NB4 (cell line): ENCODE measurements at places on chromosomes 6 and 20.

- DNase-seq = no peak
Measured at GRCh38 chr6:113709936-113710509, 147.1 kb upstream of the MARCKS start.

DNA sequence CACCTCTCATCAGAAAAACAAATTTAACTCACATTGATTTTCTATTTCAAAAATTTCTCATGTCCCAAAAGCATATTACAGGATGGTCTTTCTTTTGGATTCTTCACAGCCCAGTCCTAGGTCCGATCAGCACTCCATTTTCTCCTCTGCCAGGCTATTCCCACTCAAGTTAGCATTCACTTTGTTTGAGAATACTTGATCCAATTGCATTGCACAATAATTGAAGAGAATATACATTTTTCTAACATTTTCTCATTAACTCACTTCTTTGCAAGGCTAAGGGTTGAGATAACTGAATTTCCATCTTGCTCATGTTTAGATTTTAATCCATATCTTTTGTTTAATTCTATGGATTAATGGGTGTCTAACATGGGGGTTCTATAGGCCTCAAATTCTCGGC lies 716.1 kb downstream of the QKI start:
- DNase-seq = no peak

DNA sequence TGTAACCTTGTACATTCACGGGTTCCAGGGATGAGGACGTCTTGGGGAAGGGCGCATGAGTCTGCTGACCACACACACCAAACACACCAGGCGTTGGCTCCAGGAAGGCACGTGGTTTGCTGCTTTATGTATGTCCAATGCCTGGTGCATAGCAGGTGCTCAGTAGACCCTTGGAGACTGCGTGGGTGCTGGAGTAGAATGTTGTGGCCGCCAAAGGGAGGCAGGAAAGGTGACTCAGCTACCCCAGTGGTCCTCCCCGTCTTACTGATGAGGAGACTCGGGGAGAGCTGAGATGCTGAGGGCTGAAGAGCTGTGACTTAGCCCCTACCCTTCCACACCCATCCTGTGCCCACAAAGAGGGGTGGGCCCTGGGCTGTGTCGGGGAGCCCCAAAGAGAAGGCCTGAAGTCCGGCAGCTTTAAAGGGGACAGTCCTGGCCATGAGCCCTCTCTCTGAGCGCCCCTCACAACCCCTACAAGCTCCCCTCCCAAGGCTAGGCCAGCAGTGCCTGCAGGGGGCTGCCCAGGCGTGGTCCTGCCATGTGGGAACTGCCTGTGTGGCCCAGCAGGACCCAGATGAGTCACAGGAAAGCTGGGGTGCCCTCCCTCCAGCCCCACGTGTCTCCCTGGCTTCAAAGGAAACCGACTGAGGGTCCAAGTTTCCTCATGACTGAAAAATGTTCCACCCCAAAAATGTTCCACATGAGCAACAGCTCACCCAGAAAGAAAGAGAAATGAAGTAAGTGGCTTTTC lies 28.0 kb upstream of the PTGIS start:
- peak; percentile 93 for DNase-seq

- no peak for DNase-seq
Measured at GRCh38 chr6:69422475-69422874, 374.3 kb downstream of the LMBRD1 start.

DNA sequence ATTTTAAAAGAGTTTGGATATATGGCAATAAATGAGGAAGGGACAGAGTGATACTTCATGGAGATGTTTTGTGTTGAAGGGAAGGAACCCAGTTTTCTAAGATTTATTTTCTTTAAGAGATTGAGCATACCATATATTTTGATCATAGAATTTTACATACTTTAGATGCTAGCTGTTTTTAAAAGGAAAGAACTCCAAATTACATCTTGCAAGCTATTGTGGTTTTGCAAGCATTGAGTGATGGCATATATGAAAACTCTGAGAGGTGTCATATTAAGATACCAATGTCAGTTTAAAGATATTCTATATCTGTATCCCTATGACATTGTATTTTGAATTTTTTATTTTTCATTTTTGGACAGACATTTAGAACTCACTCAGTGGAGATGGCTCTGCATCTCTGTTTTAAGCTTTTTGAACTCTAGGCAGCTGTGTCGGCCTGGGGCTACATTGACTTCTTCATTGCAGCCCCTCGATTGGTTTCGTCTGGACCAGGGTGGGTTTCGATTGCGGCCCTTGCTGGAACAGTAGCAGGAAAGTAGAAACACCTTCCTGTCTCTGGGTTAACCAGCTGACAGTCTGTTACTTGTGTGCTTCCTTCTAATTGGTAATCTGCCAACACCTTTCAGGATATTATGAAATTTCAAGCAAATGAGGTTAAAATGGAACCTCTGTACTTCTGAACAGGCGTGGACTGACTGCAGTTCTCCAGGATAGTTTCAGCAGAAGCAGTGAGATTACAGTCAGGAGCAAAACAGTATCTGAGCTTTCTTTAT lies 14.0 kb downstream of the IGF2R start:
- peak; percentile 69 for DNase-seq

DNA sequence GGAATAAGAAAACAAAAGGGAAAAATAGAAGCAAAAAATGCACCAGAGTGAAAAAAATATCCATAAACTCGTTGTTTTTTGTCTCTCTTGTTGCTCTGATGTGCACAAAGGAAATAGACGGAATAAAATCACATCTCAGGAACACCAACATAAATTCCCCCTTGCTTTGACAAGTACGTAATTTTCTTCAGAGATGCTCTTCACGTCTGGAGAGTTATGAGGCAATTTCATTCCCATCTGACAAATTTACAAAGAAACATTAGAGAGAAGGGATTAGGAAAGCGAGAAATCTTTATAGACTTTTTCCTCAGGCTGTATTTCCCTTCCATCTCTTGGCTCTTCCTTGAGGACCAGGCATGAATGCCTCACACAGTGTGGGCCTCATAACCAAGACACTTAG lies 250.1 kb upstream of the ZFP64 start:
- DNase-seq = no peak

DNA sequence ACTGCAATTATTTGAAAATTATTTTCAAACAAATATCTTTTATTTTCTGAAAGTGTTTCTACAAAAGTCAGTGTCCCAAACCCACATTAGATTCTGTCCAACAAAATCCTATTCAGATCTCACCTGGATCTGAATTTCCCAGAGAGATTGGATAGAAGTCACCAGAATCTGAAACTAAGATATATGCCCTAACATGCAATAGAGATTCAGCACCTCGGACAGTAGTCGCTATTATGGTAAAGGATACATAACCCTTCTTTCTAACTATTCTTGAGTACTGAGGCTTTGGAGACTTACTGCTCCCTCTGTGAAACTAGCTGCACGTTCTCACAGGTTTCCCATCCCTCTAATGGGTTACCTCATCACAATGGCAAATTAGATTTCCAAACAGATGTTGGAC lies 151.4 kb downstream of the ID4 start:
- peak; percentile 31 for DNase-seq

DNA sequence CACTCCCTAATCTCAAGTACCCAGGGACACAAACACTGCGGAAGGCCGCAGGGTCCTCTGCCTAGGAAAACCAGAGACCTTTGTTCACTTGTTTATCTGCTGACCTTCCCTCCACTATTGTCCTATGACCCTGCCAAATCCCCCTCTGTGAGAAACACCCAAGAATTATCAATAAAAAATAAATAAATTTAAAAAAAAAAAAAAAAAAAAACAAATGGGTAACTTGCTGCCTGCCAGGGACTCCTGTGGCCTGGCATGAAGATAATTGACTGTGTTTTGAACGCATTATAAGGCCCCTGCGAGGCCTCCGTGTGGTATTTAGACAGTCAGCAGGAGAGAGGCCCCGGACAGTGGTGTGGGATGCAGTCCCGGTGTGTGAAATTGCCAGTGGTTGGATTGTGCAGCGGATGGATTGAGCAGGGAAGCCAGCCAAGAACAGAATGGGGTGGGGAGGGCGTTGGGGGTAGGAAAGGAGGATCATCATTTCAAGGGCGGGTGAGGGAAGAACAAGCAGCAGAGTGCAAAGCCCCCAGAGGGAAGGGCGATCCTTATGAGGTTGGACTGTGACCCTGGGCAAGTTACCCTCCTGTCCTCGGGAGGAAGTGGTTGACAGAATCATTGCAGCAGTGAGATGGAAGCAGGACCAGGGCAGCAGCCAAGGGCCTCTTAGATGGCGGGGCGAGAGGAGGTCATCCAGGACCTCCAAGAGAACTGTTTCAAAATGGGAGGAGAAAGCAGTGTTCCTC lies 43.3 kb downstream of the PPARD start:
- peak; percentile 33 for DNase-seq

DNA sequence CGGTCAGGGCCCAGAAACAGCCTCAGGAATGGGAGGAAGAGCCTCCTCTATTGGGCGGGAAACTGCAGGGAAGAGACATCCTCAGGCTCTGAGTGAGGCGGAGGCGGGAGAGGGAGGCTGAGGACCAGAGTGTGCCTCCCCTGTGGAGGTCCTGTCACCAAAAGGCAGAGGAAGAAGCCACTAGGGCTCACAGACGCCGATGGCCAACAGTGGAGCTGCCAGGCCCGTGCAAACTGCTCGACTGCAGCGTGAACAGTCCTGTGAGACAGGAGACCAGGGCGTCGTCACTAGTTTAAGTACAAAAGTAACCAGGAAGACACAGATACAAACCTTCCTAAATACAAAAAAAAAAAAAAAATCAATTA lies 82.7 kb downstream of the TAF4 start:
- no peak for DNase-seq

DNA sequence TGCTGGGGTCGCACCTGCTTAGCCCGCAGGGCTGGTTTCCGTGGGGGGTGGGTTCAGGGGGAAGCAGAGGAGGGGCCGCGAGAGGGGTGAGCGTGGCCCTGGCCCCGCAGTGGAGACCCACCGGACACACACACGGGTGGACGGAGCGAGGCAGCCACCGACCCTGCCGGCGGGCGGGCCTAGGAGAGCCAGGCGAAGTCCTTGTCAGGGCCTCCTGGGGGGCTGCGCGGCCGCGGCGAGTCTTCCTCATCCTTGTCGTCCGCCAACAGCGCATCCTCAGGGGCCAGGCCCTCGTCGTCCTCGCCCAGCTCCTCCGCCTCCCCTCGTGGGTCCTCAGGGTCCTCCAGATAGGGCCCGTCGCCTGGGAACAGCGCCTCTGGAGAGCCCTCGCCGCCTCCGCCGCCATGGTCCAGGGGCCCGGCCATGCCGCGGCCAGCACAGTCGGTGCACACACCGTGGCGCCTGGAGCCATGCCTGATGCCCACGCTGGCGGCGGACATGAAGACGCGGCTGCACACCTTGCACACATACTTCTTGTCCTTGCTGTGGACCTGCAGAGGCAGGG lies 7.3 kb downstream of the SLC2A4RG start:
- no peak for DNase-seq

DNA sequence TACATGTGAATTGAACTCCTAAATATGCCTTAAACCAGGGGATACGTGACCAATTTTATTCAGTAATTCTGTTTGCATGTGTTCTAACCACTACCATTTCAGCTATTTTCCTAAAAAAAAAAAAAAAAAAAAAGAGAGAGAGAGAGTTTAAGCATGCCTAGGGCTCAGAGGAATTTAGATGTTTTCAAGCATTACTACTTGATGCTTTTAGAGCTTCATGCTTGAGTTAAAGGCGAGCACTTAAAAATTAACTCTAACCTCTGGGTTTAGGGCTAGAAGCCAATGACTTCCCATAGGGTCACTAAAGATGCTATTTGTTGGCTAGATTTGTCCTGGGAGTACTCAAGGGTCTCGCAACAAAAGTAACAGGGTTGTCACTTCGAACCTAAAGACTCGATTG lies 217.7 kb downstream of the ATXN1 start:
- DNase-seq = no peak

DNA sequence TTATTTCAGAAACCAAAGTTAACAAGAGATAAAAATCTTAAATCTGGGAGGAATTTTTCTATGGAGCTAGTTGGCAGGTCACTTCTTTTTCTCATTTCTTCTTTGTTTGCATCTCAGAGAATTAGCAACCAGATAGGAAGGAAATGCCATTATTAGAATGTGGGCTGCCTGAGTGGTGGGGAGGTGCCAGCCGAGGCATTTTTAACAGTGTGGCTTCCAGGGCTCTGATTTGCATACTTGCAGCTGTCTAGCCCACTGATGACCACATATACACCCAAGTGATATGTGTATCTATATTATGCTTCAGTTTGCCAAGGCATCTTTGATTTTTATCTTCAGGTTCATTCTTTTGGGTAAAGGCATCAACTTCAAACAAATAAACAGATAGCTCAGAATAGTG lies 206.7 kb downstream of the CLIC5 start:
- no peak for DNase-seq
